ENCODE measurements at places on chromosomes 3 and 15.
A peak's percentile ranks its signal among the peaks of the same experiment; 100 is the strongest.

DNA sequence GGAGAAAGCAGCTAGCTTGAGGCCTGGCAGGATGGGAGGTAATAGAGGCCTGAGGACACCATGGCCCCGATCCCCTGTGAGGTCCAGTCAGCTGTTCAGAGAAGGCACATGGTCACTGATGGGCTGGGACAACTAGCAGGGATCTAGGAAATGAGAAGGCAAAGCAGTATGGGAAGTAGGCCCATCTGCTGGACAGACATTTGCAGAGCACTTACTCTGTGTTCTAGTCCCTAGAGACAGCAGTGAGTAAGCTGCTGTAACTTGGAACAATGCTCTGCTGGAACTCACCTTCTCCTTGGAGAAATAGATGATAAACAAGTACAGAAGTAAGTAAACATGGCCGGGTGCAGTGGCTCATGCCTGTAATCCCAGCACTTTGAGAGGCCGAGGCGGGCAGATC, 7.1 kb downstream of the ECE2 start:
- DNase-seq: peak; percentile 43

DNA sequence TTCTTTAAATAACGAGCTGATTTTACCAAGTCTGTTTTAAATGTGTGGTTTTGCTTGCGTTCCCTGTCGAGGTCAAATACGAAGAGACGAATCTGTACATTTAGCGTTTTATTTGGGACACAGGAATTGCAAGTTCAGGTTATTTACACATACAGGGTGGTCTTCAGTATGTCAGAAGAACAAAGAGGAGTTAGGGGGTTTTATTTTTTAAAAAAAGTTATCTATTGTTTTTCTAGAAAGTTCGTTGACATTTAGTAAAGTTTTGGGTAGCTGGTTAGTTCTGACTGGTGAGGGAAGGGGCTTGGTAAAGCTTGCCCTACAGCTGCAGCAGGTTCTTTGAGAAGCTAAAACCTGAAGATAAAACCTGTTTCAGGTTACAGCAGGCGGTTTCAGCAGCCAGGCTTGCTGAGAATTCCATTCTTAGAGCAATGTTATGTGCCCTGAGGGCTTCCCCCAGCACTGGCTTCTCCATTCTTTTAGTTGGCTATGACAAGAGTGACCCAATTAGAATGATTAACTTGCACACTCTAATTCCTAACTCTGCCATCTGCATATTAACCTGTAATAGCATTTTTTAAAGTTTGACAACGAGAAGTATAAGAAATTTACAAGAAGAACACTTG, 815 bp upstream of the ZNF280D start:
- DNase-seq: peak; percentile 48

GRCh38 chr3:188106887-188107830, 46.8 kb upstream of the LPP start:
- no peak for DNase-seq

- no peak for DNase-seq
These were observed 43.9 kb downstream of the PPCDC start for GRCh38 chr15:75067123-75067830.
